ENCODE measurements at places on chromosomes 7 and 10.

- DNase-seq: no peak
Measured at GRCh38 chr7:159197066-159197975, 52.7 kb upstream of the VIPR2 start.

DNA sequence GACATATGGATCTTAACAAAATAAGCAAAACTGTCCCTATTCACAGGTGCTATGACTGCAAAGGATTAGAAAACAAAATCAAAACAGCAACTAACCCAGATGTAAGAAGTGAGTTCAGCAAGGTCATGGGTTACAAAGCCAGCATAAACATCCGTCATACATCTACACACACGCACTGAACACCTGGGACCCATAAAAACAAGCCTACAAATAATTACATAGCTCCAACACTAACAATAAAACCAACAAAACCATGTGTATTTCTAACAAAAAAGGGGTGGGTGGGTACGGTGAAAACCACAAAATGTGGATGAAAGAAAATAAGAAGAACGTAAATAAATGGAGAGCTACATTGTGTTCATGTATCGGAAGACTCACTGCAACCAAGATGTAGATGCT is 256.8 kb downstream of the ELFN1 start:
- DNase-seq: no peak

DNA sequence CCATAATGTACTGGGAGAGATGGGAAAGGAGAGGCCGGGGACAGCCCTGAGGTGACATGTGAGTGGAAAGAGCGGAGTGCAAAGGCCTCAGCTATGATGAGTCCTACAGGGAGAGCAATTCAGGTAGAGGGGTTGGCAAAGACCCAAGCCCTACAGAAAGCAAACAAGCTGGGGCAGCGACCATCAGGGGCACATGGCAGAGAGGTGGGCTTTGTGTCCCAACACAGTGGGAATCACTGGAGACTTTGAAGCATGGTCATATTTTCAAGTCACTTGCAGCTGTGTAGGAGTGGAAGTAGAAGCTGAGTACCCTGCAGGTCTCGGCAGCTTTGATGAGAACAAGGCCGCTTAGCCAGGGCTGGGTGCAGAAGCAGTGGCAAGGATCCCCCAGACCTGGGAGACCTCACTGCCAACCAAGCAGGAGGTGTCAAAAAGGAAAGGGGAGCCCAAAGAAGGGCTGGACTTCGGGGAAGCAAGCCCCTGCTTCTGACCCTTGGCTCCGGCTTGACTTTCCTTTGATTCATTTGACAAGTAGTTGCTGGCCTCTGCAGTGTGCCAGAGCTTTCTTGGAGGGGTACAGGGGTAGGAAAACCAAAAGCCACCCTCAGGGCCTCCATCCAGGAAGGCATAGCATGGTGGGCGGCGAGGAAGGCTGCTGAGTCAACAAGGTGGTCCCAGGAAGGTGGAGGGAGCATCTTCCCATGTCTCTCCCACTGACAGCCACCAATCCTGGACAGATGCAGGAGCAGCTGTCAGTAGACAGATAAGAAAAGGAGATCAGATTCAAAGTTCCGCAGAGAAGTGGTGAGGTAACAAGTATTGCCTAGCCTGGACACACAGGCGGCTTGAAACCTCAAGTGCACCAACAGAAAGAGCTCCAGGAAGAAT is 1.9 kb upstream of the PGAM2 start:
- DNase-seq: peak; percentile 58

- no peak for DNase-seq
Measured at GRCh38 chr7:12294701-12295100, 83.6 kb downstream of the TMEM106B start.

GRCh38 chr10:118501171-118501570 is 94.3 kb downstream of the PRLHR start:
- DNase-seq: no peak
